ENCODE measurements at places on chromosomes 3 and 15. TPM values are rescaled to one million over a fixed set of nuclear protein-coding genes. Genes with fewer than 3 reads are reported as not detected.

GRCh38 chr3:122392868-122393844 lies 9.2 kb downstream of the FAM162A start:
- DNase-seq: peak; percentile 48

DNA sequence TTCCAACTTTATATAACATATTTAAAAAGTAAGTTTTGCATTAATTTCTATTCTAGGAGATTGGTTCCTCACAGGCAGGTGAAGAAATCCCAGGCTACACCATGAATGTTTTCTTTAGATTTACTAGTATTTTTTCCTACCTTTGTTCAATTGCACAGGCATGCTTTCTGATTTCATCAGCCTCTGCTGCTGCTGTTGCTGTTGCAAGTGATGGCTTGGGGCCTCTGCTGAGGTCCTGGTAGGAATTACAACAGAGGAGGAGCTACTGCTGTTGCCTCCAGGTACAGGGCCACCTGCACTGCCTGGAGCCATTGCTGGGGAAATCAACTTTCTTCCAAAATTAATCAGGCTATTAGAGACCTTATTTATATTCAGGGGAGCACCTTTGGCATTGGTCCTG lies 353.3 kb downstream of the PLCL2 start:
- no peak for DNase-seq

DNA sequence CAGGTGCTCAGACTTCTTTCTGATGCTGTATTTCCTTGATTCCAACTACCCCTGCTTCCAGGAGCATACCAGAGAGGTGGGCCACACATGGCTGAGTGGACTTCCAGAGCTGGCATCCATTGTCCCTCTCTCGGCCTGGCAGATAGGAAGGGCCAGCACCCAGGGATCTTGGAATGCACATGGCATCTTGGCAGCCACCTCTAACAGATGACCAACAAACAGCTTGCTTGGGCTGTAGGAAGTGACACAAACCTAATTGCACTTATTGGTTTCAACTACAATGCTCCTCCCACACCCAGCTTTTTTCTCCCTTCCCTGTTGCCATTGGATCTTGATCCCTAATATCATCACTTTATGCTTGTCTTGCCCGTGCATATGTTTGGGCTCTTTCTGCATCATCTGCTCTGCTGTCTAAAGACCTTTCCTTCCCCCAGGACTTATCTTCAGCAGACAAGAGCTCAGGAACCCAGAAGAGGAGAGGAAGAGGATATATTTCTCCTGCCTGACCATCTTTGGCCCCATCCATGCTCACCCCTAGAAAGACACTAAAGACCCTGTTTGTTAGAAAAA lies 294.6 kb downstream of the NTRK3 start:
- no peak for DNase-seq

Gene SEMA3G
- 23.0 TPM for total RNA-seq

- no peak for DNase-seq
These were observed 65.6 kb downstream of the COL6A6 start for GRCh38 chr3:130582457-130583153.

Gene CD47
- total RNA-seq: 37.5 TPM

- DNase-seq: peak; percentile 26
These were observed 30.9 kb downstream of the PPCDC start for GRCh38 chr15:75054172-75054897.

- no peak for DNase-seq
These were observed 127.9 kb downstream of the FMN1 start for GRCh38 chr15:33066584-33066983.

- no peak for DNase-seq
These were observed 158.0 kb downstream of the RAB11A start for GRCh38 chr15:66027268-66027805.

- DNase-seq: no peak
These were observed 32.9 kb downstream of the VGLL4 start for GRCh38 chr3:11610700-11611275.

DNA sequence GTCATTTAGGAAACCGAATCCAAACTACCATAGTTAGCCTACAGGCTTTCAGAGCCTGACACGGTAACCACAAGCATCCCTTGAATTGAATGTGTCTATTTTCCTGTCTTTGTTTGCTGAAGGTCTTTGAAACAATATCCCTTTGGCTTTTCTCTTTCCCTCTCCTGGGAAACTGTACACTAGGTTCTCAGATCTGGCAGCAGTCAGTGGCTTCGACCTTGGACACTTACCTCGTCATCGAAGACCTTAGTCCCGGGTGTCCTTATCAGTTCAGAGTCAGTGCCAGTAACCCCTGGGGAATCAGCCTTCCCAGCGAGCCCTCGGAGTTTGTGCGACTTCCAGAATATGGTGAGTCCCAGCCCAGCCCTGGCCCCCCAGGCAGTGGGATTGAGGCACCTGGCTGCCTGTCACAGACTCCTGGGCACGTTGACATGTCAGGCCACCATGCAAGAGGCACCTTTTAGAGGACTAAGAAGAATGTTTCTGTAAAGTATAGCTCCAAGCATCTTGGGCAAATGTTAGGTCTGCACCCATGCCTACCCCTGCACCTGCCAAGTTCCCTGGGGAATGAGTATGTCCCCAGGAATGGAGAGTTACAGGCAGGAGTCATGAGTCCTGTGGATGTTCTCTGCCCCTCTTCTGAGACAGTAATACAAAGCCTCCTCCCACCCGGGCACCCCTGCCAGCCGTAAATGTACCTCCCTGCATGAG lies 30.4 kb upstream of the UMPS start:
- DNase-seq: peak; percentile 61

DNA sequence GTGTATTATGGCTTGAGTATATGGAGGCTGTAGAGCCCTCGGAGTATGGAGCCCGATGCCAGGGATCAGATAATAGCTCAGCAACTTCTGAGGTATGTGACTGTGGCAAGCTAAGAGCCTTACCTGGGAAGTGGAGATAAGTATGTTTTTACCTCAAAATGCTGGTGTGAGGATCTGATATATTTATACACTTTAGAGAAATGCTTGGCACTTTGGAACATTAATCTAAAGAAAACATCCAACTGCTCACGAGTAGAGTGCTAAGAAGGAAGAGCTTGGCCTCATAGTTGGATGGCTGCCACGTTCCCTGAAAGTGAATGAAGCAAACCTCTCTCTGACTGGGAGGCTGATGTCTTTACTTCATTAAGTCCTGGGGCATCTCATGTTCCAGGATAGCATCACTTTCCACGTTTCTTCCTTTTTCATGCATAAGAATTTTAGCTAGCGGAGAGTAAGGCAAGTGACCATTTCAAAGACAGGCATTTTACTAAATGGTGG lies 58.9 kb upstream of the GOLGA8J start:
- DNase-seq: no peak

- DNase-seq: no peak
These were observed 104.9 kb upstream of the EOMES start for GRCh38 chr3:27827041-27827440.

DNA sequence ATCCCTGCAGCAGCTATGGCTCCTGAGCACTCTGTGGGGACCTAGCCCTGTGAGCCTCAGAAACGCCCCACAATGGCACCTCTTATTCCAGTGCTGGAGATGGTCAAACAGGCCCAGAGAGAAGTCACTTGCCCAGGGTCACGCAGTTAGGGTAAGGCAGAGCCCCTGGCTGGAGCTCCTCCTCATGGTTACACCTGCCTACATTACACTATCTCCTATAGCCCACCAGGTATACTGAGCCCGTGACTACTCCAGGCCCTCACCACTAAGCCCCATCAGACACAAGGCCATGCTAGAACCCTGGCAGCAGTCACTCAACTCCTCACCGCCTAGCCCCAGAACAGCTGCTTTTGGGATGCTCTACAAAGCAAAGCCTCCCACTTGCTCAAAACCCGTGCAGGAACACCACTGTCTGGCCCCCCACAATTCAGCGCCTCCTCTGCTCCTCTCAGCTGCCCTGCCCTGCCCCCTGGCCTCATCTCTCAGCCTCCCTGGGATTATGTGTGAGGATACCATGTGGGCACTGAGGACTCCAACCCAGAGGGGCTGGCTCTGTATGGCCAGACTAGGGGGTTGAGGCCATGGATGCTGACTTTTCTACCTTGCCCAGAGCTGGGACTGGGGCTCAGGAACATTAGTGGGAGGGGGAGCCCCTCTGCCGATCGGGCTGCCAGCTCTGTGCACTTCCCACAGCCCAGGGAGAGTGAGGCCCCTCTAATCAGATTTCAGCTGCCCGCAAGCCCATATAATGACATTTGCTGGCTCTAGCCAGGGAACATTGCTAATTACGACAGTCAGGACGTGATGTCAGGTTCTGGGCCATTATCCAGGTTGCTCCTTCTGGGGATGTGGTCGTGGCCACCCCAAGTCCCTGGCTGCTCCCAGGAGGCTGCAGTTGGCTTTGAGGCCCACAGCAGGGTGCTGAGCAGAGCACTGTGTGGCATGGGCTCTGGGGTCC lies 4.0 kb downstream of the NT5DC2 start:
- peak; percentile 22 for DNase-seq

Gene SAMD7
- not detected for total RNA-seq

Gene AP3S2
- total RNA-seq: 40.8 TPM

Gene PLXNB1
- total RNA-seq: 13.9 TPM

GRCh38 chr3:72275331-72275751 lies 490.4 kb upstream of the PROK2 start:
- no peak for DNase-seq

Gene EHD4
- total RNA-seq: 66.4 TPM

DNA sequence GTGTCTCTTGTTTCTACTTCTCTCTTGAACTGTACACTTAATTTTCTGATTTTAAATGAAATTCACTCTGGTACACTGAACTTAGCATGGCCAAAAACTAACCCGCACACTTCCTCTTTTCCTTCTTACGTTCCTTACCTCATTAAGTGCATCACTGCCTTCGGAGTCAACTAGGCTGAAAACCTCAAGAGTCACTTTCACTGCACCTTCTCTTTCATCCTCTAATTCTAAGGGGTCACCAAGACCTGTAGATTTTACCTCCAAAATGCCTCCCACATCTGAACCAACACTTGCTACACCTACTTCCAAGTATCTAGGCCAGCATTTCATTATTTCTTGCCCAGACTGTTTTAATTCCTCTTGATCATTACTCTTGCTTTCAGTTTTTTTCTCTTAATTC lies 6.6 kb downstream of the CBLB start:
- DNase-seq: no peak

DNA sequence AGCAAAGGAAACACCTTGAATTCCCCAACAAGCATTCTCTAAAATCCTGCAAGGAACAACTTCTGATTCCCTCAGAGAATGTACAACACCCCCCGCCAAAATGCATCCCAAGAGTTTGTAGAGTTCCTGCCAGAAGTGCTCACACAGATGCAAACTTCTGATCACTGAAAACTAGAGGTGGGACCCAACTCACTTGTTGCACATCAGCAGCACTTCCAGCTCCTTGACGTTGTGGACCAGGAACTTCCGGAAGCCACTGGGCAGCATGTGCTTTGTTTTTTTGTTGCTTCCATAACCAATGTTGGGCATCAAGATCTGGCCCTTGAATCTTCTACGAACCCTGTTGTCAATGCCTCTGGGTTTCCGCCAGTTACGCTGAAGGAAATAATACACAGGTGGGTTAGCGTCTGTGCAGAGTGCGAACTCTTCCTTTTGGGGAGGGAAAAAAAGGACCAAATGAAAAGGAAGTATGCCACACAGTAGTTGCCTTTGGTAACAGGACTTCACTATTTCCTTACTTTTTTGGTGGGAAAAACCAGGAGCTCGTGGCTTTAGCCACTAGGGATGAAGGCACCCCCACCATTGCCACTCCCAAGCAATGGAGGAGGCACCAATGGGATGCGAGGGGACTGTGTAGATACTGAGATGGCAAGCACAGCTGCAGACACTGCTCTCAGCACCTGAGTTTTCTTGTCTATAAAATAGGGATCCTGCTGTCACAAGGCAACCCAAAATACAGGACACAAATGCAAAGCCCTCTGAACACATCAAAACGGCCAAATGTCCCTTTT lies 2.0 kb downstream of the RPL32 start:
- no peak for DNase-seq

DNA sequence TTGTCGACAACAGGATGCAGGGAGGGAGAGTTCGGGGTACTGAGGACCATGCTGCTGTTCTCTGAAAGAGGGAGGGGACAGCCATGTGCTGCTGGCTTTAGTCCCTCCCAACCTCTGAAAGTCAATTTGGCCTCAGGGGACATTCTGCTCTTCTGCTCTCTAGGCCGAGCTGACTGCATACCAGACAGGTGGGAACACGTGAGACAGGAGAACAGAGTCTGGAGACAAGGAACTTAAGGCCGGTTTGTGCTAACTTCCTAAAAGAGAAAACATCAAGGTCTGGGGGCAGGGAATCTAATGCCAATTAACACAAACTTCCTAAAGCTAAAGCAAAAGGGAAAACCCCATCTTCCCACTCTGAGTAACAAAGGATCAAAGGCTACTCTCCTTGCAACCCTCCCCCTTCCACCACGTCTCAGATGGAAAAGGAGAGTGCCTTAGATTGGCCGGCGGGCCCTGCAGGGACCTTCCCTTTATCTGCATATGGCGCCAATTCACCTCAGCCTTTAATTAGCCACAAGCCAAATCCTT lies 41.0 kb downstream of the SLCO2A1 start:
- DNase-seq: no peak
